HCEC 1CT (cell line): ENCODE measurements at places on chromosomes 6 and 20.

- DNase-seq: no peak
Measured at GRCh38 chr20:49567421-49568277, at the start of gene PTGIS. Gene PTGIS, minus strand, starts transcription at chr20:49568137. Its CDS starts 21 bp downstream, at chr20:49568116.

GRCh38 chr6:167546611-167547327 lies 221.9 kb downstream of the TTLL2 start:
- DNase-seq: no peak

DNA sequence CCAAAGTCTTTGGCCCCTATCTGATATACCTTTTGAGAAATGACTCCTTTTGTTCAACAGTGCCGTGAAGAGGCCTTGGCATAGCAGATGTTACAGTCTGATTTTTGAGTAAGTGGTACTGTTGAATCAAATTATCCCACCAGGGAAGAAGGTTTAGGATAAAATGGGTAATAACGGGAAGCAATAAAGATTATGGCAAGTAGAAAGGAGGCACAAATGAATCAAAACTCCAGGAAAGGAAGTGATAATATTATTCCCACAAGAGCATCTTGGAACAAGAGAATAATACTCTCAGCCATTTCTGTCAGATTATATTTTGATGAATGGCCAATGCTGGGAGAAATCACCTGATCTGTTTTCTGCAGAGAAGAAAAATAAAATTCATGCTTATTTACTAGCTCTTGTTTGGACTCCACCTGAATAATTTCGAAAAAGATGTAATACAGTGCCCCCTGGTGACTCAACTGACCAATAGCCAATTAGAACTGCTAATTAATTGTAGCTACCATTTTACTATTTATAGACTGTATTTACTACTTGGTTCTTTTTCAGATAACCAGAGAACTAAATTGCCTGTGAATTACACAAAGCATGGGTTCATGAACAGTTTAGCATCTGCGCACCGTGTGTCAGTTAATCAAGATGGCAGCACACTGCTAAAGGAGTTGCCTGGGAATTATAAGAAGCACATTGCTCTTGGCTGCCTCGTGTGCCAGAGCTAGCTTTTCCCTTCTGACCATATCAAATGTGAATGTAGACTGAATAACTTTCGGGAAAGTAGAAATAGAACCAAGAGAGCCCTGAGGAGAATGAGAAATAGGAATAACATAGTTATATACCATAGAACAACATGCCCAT lies 78.5 kb upstream of the TRDN start:
- no peak for DNase-seq

DNA sequence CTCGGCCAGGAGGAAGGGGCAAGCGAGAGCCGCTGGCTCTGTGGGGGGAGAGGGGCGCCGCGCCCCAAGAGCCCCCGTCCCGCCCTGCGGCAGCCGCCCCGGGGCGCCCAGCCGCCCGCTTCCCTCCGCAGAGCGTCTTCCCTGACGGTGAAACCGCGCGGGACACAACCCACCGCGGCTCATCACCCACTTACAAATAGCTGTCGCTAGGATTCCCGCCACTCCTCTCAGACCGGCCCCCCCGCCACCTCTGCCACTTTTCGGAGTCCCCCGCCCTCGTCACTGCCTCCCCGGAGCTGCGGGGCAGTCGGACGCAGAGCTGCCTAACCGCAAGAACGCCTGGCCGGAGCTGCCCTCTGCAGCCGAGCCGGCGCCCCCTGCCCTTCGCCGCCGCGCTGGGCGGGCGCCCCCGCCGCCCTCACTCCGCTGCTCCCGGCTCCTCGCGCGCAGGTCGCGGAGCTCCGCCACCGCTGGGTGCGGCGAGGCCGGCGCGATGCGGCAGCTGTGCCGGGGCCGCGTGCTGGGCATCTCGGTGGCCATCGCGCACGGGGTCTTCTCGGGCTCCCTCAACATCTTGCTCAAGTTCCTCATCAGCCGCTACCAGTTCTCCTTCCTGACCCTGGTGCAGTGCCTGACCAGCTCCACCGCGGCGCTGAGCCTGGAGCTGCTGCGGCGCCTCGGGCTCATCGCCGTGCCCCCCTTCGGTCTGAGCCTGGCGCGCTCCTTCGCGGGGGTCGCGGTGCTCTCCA lies at the start of gene SLC35D3:
Gene SLC35D3, plus strand, starts transcription at position 366 of the 749 bp plus-strand sequence. Its CDS starts 128 bp downstream, at position 494.
- DNase-seq: no peak

- DNase-seq: no peak
Measured at GRCh38 chr6:145648149-145648548, 87.2 kb downstream of the EPM2A start.
